Omental fat pad (tissue), 4 donors: ENCODE measurements at places on chromosomes 11 and 22. TPM values are rescaled to one million over a fixed set of nuclear protein-coding genes. Genes with fewer than 3 reads are reported as not detected.

DNA sequence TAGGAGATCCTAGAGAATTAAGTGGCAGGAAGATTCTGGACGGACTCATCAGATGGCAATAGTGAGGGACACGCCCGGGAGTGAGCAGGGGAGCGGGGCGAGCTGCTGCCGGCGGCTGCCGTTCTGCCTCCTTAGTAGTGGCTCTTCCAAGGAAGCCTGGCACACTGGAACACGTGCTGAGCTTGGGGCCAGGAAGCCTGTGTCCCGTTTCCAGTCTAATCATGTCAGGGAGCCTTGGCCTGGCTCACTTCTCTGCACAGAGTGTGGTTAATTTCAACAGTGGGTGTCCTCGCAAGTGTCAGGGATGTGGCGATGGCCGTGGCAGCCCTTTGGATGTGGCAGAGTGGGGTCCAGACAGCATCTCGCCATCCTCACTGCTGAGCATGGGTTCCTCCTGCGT is 16.5 kb downstream of the GLB1L3 start:
- no peak for DNase-seq

DNA sequence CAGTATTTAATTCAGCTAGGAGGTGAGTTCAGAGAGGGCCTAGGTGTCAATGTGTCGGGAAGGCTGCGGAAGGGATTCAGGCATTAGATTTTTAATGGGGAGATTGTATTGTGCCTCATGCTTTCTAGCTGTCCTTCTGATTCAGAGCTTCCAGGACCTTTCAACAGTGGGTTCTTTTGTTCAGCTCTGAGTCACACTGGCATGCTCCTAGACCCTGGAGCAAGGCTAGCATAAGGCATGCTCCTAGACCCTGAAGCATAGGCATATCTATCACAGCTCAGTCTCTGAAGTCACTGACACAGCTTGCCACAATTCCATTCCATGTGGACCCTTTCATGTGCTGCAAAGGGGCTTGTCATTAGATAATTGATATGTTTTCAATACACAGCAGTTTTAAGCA is 396.9 kb downstream of the RAB38 start:
- DNase-seq: no peak

GRCh38 chr11:8841899-8842298 is 69.1 kb upstream of the AKIP1 start:
- DNase-seq: no peak

The OR6A2 gene
- 0.24 TPM for total RNA-seq

GRCh38 chr11:134531327-134532130 is 119.5 kb upstream of the B3GAT1 start:
- peak; percentile 12 for DNase-seq
